ENCODE measurements at places on chromosomes 2 and 18. TPM values are rescaled to one million over a fixed set of nuclear protein-coding genes. Genes with fewer than 3 reads are reported as not detected.
A peak's percentile ranks its signal among the peaks of the same experiment; 100 is the strongest.

The SLC40A1 gene
- not detected for total RNA-seq

The ERBB4 gene
- total RNA-seq: not detected

The CCDC102B gene
- 3.5 TPM for total RNA-seq

The FBLN7 gene
- total RNA-seq: 0.07 TPM

The SRBD1 gene
- 17.3 TPM for total RNA-seq

The TIA1 gene
- total RNA-seq: 75.7 TPM

DNA sequence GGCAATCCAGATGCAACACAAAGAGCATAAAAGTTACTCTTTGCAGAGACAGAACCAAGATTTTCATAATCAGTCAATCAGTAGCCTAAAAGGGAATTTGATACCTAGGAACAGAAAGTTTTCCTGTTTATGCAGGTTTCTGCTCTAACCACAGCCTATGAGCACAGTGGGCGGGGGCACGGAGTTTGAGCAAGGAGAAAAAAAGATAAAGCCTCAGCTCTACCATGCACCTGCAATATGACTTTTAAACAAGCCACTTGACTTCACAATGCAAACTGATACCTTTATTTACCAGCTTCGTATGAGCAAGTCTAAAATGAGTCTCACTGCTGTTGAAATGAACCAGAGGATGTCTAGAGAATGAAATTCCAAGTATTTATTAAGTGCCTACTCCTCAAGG is 5.6 kb upstream of the LRATD1 start:
- DNase-seq: no peak

DNA sequence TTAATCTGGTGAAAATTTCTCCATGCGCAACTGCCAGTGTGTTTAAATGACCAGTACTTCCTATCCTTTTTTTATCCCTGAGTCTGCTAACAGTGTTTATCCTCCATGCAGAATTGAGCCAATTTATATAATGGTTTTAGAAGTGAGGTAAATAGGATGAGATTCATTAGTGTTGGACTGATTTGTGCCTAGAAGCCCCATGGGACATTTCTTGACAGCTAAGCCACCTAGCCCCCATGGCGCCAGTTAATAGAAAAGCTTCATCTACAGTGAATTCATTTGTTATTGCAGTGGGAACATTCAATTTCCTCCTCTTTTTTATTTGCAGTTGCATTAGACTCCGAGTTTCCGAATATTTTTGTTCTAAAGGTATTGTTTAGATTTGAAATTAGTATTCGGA is 175.6 kb downstream of the ARL6IP6 start:
- no peak for DNase-seq

DNA sequence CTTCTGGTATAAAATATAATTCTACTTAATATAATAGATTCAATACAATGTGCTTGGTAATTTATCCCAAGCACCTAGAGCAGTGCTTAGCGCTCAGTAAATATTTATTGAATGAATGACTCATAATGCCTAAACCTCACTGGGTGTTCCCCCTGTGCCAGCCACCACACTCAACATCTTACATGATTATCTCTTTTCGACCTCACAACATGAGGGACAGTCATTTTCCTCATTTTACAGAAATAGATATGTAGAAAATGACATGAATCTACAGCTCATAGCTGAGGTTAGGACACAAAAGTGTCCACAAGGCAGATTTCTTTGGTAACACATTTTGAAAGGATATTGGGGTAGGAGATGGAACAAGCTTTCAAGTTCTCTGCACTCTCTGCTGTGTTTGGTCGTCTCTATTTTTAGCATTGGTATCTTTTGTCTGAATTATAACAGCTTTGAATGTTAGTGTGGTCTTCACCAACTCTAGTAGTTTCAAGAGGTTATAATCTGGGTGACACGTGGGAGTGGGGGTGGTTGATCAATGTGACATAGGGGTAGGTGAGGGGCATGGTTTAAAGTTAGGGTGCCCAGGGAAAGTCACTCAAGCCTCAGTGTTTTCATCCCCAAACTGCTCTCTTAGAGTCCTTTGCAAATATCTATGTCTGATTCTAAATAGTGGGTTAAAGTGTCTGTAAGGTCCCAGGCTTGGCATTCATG is 9.8 kb downstream of the MYOM1 start:
- DNase-seq: peak; percentile 22

GRCh38 chr18:11654736-11655605 is 34.1 kb upstream of the GNAL start:
- DNase-seq: peak; percentile 67

DNA sequence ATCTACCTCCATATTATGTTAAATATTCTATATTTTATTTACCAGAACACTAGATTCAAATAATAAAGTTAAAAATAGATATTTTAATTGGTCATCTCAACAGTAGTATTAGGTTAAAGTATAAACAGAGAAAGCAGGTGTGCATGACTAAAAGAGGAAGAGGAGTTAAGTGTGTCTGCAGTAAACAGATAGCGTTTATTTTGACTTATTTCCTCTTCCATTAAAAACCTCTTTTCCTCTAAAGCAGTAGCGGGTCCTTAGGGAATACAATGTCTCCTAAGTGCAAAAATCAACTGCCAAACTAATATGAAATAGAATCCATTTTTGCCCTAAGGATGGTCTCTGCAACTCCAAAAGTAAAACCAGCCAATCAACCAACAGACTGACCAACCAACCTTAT is 27.7 kb downstream of the EIF2AK3 start:
- DNase-seq: no peak

GRCh38 chr2:148565272-148565894 is 79.2 kb upstream of the EPC2 start:
- DNase-seq: peak; percentile 27

- no peak for DNase-seq
Measured at GRCh38 chr2:43165378-43166069, 60.9 kb downstream of the ZFP36L2 start.

DNA sequence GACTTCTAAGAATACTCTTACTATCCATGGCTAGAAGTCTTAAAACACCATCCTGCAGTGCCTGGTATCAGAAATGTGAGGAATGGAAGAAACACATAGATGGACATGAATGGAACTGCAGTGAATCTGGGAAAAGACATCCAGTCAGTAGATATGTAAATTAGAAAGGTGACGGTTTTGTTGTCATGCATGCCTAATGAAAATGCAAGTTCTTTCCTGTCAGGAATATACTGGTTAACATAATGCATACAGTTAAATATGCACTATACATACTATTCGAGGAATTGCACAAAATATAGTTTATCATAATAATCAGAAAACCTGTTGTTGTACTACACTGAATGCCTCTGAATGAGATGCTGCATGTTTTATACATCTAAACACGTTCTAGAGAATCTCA is 190.6 kb upstream of the ITGA4 start:
- DNase-seq: no peak

- no peak for DNase-seq
Measured at GRCh38 chr2:42028571-42029148, 19.2 kb upstream of the PKDCC start.

GRCh38 chr18:36376361-36376760 is 78.8 kb downstream of the FHOD3 start:
- no peak for DNase-seq

DNA sequence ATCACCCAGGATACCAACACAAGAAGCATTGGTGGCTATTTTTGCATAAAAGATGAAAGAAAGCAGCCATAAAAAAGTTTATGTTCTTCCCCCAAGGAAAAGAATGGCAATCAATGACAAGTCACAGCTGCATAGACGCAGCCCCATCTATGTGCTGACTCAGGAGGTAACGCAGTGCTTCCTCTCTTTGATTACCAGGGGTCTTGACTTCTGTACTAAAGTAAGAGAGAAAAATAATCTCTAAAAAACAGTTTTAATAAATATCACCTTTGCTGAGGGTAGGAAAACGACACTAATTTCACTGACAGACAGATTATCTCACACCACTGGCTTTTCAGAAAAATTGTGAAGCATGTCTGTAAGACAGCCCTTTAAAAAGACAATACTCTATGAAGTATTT is 33.9 kb upstream of the EVA1A start:
- DNase-seq: no peak

DNA sequence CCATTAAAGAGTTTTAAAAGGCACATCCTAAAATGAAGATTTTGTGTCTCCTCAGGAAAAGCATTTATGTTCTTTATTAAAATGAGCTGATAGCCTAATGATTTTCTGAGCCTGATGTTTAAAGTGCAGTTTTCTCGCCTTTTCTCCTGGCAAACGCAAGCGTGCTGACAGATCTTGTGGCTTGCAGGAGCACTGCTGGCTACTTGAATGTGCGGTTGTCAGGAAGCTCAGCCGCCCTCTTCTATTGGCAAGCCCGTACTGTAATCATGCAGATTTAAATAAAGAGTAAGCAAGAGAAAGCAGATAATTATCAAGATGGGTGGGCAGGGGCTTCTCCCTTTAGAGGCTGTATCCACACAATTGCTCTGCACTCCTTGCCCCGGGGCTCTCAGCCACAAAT is 139.5 kb upstream of the SPHKAP start:
- no peak for DNase-seq

DNA sequence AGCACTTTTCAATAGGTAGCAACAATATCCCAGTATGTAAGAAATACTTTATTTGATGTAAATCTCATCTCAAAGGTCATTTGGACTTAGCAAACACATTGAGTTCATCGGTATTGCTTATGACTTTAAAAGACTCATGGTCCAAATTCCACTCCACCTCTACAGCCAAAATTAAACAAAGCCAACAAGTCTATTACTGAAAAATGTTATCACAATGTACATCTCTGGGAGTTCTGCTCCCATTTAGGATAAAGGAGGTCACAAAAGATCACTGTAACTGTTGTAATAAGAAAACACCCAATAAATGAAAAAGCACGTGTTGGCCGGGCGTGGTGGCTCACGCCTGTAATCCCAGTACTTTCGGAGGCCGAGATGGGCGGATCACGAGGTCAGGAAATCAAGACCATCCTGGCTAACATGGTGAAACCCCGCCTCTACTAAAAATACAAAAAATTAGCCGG is 50.0 kb downstream of the ESCO1 start:
- DNase-seq: no peak

GRCh38 chr2:241984658-241985057 is 115.1 kb downstream of the RTP5 start:
- DNase-seq: no peak

- DNase-seq: peak; percentile 65
Measured at GRCh38 chr2:197777823-197778407, 7.2 kb downstream of the BOLL start.

- DNase-seq: no peak
Measured at GRCh38 chr2:225008179-225008856, 34.0 kb downstream of the DOCK10 start.

GRCh38 chr2:39858677-39859076 is 79.6 kb upstream of the THUMPD2 start:
- no peak for DNase-seq

- no peak for DNase-seq
Measured at GRCh38 chr2:176445956-176446355, 176.7 kb downstream of the MTX2 start.
